ENCODE measurements at places on chromosomes 4 and X.

DNA sequence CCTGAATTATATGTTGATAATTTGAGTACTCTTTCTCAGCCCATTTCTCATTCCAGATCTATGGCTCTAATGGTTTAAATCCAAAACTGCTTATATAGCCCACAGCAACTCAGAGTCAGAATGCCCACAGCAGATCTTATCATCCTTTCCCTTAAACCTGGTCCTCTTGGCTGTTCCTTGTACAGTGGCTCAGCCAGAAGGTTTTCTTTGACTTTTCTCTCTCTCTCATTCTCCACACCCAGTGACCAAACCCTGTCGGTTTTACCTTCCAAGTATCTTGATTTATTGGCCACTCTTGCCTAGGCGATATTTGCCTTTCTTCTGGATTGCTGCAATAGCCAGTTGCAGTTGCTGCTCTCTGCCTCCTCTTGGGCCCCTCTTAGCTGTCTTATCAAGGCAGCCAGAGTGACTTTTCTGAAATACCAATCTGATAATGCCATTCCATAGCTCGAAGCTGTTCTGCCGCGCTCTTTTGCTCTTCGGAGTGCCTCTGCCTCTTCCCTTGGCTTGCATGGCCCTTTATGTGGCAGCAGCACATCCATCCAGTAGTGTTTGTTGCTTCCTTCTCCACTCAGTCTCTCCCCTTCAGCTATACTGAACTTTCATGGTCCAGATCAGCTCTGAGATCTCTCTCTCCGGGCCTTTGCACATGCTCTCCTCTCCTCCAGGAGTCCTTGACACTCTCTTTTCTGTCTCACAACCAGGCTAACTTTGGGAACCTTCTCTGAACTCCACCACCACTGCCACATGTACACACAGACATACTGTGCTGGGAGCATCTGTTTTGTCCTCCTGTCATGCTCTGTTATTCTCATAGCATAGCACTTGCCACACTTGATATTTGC is 11.8 kb downstream of the GAB1 start:
- DNase-seq = no peak

GRCh38 chrX:31506360-31506759 is 434.5 kb upstream of the FTHL17 start:
- DNase-seq = no peak

- DNase-seq = no peak
Observed at GRCh38 chrX:153560466-153560865, 38.5 kb downstream of the CCNQ start.

DNA sequence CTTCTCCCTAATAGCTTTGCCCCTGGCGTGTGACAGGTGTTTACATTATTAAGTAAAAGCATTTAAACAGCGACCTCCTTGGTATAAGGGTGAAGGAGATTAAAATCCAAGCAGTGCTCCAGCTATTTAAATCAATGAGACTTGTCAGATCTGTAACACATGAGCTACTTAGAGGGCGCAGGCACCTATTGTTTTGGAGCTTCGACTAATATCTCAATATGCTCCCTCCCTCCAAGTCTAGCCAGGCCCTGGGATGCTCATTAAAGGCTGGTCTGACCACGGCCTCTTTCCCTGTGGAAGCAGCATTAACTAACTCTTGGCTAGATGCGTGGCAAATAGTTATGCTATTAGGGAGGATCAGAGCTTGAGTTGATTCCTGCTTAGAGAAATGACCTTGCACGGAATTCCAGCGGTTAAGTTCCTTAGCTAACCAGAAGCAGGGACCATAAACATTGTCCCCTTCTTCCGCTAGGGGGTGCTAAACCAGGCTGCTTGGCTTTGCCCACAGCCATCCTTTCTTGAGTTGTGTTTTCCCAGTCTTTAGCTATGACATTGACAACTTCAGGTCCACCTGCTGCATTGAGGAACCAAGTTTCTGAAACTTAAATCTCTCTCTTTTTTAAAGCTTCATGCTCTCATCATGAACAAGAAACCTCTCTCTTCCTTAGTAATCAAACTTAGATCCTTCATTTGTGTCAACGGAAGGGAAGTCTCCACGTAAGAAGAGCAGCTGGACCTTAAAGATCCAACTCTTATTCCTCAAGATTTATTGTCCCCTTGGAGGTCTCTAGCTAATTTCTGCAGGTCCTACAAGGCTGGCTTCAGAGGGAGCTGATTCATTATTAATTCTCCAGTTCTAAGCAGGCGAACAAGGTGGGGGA is 80.7 kb upstream of the IGFBP7 start:
- DNase-seq = no peak

DNA sequence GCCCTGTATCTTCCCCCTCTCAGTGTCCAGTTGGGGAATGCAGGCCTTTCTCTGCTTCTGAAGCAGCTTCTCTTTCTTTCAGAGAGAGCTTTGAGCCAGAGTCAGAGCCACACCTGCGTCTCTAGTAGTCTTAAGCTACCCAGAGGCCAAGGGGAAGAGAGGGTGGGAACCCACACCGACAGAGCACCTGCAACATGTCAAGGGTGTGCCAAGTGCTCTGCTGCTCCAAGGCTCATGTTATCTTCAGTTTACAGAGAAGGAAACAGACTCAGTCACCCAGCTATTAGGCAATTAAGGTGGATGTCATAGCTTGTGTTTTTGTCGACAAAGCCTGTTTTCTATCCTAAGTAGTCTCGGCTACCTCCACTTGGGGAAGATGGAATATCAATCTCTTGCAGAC is 22.7 kb upstream of the RNF212 start:
- no peak for DNase-seq

- no peak for DNase-seq
Observed at GRCh38 chr4:109011241-109012026, 248.6 kb upstream of the ETNPPL start.

- no peak for DNase-seq
Observed at GRCh38 chr4:176584031-176584606, 208.6 kb downstream of the VEGFC start.

DNA sequence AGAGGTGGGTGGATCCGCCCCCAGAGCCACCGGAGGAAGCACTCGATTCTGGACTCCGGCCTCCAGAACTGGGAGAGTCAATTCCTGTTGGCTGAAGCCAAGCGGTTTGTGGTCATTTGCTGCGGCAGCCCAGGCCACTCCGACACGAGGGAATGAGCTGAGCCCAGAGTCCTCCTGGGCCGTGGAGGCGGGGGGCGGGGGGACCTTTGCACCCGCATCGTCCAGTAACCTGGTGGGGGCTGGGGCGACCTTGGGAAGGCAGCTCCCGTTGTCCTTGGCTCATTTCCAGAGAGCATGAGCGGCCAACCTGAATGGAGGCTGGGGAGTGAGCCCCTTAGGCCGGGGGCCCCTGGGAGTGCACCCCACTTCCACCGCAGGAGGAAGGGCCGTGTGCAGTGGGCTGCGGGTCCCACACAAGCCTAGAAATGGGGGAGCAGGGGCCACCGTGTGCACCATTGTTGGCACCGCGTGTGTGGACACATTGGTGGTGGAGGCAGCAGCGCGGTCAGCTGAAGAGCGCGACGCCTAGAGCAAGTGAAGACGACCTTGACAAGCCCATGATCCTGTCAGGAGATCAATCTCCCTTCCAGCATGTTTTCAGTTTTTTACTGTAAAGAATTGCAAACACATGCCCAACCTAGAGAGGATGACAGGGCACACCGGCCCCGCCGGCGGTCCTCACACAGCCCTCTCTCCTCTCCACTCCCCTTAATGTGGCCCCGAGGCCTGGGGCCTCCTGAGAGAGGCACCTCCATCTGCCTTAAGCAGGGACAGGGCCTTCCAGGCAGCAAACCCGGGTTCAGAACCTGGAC is 19.9 kb upstream of the DUSP9 start:
- DNase-seq = no peak

DNA sequence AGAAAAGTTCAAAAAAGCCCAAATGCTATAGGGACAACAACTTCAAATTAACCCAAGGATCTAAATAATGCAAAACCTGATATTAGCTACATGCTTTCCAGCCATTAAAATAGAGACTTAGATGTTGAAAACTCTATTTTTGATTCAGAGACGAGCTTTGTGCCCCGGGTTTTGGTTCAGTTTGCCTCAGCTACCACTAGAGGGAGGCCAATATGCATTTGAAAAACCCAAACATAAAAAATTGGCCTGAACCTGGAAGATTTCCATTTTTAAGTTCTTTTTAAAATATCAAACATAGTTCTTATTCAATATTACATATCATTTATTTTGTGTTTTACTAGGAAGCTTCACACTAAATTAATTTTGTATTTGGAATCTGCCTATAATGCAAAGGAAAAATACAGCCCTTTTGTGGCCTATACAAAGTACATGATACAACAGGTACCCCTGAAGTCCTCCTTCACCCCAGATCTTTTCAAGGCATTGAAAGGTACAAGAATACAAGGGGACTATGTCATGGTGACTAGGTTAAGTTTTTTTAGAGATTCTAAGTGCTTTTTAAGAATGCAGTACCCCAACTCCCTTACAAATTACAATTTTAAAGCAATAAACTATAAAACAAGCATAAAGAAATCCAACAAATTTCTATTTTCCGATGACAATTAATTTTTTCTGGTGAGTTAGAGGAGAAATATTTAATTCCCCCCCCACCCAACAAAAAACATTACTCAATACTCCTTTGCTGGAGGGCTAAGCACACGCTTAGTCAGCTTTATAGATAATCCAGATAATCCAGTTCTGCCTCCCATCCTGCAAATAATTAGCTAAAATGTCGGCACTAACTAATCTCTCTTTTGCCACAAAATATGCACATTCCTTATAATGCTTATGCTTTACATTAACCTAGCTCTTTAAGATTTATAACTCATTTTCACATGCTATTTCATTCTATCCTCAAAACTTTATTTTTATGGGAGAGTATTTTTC is 97.7 kb upstream of the PTPN13 start:
- DNase-seq = no peak

DNA sequence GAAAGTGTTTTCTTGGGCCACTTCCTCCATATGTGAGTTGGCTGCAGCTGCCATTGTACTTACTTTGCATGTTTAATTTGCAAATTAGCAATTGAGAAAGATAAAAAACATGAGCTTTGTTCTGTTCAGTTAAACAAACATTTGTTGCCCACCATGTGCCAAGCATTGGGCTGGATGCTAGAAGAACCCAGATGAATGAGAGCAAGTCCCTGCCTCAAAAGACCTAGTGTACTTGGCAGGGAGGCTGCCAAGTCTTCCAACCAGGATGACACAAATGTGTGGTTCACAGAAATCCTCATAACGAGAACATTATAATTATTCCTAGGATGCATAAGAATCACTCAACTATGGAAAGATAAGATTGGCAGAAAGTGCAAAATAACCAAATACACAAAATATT is 66.7 kb downstream of the GPM6A start:
- DNase-seq = no peak

DNA sequence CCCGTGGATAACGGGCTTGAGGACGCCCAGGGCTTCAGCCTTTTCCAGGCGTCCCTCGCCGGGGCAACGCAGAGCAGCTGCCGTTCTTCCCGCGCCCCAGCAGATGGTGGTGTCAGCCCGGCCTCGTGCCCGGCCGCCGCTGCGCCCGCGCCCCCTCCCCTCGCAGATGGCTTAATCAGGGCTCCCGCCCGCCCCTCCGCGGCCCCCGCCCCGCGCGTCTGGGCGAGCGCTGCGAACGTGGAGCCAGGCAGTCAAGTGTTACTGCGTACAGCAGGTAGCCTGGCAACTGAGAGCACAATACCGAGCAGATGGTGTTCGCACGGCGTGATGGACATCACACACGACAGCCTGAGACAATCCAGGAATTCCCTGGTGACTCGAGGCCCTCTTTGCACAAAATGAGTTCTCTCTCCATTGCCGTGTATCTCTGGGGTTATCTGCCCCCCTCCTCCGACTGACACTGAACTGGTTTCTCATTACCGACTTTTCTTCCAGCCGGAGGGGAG is 69.3 kb downstream of the MGST2 start:
- no peak for DNase-seq

DNA sequence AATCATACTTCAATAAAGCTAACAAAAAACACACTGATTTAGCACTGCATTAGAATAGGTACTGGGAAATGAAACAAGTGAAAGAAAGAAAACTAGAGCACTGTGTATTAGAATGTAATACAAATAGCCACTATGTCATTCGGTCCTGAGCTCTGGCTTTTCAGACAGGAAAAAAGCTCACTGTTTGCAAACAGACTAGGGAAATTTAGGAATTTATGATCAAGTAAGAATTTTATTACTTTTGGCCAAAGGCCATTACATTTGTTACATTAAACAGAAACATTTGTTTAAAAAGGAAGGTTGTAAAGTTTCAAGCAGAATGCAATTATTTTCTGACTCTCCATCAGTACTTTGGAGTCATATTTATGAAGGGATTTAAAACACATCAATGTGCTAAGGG is 68.7 kb downstream of the KLHL8 start:
- DNase-seq = no peak

GRCh38 chr4:140641789-140642439 is 73.2 kb upstream of the UCP1 start:
- DNase-seq = no peak

GRCh38 chr4:82063017-82063416 is 310.8 kb downstream of the HNRNPD start:
- no peak for DNase-seq

- no peak for DNase-seq
Observed at GRCh38 chr4:121256887-121257466, 92.9 kb upstream of the TNIP3 start.

DNA sequence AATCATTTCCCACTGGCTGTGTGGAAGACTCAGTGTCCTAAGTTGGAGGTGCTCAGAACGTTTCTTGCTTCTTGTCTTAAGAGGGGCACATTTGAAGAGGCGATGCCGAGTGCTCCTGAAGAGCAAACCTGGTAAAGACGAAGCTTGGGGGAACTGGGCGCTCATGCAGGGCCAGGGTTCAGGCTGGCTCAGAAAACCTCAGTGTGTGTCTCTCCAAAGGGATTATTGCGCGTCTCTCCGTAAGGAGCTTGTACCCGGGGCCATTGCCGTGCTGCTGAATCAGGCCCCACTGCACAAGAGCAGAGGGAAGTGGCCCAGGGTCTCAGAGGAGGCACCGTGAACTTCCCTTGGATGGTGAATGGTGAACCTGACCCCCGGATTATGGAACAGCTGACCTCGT is 44.4 kb downstream of the PSAPL1 start:
- DNase-seq = no peak

- no peak for DNase-seq
Observed at GRCh38 chr4:77023920-77024319, 51.9 kb downstream of the CCNI start.

GRCh38 chr4:121932212-121932974 is 19.5 kb downstream of the TRPC3 start:
- DNase-seq = no peak

GRCh38 chr4:183871581-183871980 is 33.5 kb upstream of the STOX2 start:
- no peak for DNase-seq

DNA sequence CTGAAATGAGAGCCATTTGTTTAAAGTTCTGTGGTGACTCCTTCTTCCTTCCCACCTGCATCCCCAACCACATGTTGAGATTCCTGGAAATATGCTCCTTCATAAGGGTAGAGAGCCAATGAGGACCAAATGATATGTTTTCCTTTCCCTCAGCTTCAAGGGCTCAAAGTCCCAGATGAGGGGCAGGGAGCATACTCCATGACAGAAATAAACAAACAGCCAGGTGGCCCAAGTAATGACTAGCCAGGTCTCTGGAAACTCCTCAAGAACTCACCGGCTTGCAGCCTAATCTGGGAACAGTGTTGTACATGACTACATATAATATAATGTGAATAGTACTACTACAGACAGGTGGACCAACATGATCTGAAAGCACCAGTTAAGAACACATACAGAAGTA is 392.3 kb downstream of the PACRGL start:
- no peak for DNase-seq

- DNase-seq = no peak
Observed at GRCh38 chr4:112532267-112532666, 16.3 kb upstream of the NEUROG2 start.

GRCh38 chr4:157012296-157012695 is 40.7 kb upstream of the PDGFC start:
- no peak for DNase-seq
